Activated CD4-positive, alpha-beta memory T cell treated with anti-CD3 and anti-CD28 coated beads for 36 hours (primary cell): ENCODE measurements at places on chromosomes 16 and 17. TPM values are rescaled to one million over a fixed set of nuclear protein-coding genes. Genes with fewer than 3 reads are reported as not detected.

FXR2 gene
- 37.5 TPM for total RNA-seq

ADAP2 gene
- total RNA-seq: 1.3 TPM

NOMO2 gene
- 95.5 TPM for total RNA-seq

STH gene
- not detected for total RNA-seq

TBC1D3C gene
- 0.21 TPM for total RNA-seq
